ENCODE measurements at places on chromosomes 5 and 9.

DNA sequence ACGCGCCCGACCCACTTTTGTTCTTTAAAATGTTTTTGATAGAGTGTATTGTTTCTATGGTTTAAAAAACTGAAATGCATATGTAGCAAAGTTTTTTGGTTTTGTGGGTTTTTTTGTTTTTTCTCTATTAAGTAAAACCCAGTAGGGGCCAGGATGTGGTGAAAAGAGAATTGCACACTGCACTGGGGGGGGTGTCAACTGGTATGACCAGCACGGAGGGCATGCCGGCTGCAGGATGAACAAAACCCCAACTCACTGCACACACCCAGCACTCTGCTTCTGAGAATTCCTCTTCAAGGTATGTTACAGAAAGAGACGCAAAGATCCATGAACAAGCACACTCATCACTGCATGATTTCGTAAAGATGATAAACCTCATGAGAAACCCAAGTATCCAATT, 75.0 kb downstream of the STK10 start:
- DNase-seq = no peak

GRCh38 chr9:137302449-137303150, 529 bp upstream of the NRARP start:
- DNase-seq = no peak

- DNase-seq = no peak
These were observed 99.9 kb downstream of the ANKRD18B start for GRCh38 chr9:33623658-33624586.

GRCh38 chr5:151051066-151051930, 29.5 kb downstream of the TNIP1 start:
- DNase-seq = peak; percentile 77

GRCh38 chr9:123680352-123680751, 249.6 kb downstream of the DENND1A start:
- no peak for DNase-seq

DNA sequence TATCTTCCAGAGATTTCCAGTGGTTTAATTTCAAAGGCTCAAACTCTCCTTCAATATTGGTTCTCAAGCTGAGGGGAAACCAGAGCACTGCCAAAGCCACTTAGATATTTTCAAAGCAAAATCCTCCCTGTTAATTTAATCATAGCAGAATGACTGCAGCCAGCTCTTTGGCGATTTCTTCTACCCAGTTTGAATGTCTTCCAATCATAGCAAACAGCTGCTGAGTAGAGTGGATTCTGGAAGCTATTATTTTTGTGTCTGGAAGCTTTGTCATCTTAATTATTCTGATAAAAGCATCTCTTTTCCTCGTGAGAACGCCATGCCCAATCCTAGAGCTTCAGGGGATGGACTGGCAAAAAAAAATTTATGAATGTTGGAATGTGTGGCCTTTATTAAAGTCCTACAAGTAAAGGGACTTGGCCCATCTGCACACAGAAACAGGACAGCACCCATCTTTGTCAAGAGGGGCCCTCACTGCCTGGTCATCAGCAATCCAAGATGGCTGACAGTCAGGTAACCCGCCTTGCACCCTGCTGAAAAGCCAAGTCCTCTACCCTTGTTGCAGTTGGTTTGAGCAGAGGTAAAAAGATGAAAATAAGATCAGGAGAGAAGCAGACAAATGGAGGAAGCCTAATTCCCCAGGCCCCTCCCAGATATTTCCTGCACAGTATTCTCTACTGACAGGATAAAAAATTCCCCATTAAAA, 125.1 kb downstream of the SUSD1 start:
- DNase-seq = no peak

DNA sequence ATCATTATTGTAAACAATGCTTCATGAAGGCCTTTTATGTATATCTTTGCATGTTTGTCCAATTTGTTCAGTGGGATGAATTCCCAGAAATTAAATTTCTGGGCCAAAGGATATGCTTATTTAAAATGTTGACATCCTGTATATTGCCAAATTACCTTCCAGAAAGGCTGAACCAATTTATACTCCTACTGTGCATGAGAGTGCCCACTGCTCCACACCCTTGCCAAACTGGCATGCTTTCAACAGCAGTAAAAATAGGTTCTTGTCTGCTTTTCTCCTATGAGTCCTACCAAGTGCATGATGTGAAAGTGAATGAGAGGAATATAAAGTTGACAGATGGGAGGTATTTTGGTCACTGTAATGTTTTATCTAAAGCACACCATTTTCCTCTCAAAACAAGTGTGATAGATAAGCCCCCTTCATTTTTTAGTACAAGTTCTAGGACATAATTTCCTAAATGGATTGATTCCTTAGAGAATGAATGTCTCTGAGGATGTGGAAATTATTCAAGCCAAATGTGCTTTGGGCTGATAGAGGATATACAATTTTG, 70.5 kb upstream of the ERBIN start:
- no peak for DNase-seq

DNA sequence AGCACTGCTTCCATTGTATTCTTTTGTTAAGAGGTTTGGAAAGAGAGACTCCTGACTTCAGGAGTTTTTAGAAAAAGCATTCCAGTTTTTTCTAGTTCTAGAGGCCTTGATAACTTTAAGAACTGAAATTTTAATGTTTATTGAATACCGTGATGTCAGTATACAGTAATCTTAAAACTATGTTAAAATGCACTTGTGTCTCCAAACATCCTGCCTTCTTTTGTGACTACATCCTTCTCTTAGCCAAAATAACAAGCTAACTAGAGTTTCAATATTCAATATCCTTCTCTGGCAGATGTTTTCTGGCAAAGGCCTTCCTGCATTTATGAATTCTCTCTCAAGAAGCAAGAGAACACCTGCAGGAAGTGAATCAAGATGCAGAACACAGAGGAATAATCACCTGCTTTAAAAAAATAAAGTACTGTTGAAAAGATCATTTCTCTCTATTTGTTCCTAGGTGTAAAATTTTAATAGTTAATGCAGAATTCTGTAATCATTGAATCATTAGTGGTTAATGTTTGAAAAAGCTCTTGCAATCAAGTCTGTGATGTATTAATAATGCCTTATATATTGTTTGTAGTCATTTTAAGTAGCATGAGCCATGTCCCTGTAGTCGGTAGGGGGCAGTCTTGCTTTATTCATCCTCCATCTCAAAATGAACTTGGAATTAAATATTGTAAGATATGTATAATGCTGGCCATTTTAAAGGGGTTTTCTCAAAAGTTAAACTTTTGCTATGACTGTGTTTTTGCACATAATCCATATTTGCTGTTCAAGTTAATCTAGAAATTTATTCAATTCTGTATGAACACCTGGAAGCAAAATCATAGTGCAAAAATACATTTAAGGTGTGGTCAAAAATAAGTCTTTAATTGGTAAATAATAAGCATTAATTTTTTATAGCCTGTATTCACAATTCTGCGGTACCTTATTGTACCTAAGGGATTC, 43.1 kb downstream of the NDFIP1 start:
- no peak for DNase-seq

DNA sequence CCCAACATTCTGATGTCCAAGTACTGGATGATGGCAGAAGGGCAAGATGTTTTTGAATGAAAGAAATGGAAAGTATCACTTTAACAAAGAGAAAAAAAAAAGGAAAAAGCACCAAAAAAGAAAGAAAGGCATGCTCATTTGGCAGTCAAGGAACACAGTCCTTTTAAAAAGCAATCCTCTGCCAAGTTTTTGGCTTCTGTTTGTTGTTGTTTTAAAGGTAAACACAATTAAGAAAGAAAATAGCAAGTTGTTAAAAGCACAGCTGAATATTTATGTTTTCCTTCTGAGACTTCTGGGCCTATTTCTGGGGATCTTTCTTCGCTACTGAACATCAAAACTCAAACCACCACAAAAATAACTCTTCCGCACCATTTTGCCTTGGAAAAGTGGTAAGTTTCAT, 162.1 kb downstream of the TRPM3 start:
- DNase-seq = no peak

DNA sequence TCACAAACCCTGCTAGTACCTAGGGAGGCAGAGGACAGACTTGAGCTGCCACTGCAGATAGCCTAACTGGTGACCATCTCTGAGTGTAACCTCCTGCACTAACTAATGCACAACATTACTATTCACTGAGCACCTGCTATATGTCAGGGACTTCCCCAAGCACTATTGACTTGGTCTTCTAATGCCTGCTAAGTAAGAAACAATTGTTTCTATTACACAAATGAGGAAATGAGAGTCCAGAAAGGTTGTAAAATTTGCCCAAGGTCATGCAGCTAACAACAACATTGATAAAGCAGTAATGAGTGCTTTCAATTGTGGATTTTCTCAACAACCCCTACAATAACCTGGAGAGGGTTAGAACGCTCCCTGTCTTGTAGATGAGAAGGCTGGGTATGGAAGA, 183.7 kb downstream of the ZNF462 start:
- DNase-seq = no peak

- DNase-seq = no peak
These were observed 8.0 kb downstream of the DIPK1B start for GRCh38 chr9:136720251-136720897.

DNA sequence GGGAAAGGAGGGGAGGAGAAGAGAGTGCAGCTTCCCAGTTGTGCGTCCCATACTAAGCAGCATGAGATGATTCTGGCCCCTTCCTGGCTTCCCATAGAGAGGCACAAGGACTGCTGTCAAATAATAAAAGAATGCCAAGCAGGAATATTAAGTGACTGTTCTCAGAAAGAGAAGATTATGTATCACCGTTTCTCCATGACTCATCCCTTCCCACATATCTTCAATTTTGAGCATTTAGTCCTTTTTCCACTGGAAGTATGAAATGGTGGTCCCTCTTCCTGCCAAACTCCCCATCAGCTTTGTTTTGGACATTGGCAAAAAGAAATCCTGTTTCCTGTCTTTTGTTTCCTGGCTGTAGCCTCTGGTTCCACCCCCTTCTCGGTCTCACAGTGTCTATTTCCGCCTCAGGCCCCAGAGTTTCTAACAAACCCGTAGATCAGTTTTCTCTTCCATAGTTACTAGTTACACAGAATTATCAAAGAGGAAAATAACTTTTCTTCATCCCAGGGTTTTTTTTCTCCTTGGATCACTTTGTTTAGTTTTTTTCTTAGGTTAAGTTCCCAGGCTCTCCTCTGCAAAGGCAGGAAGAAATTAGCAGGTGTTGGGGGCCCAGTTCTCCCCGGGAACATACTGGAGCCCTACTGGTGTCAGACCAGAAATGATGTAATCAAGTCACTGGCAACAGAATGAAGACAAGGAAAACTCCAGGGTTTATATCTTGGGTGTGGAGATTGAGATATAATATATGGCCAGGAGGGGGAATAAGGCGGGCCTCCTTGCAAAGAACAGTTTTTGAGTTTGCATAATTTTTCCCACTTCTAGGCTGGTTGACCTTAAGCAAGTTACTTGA, 26.4 kb upstream of the ARHGAP26 start:
- DNase-seq = no peak

- DNase-seq = no peak
These were observed 43.5 kb downstream of the PKD2L2 start for GRCh38 chr5:137932800-137933199.

GRCh38 chr9:87305151-87305550, 192.5 kb upstream of the DAPK1 start:
- no peak for DNase-seq

- no peak for DNase-seq
These were observed 1.3 kb downstream of the ARSB start for GRCh38 chr5:78983601-78984438.

DNA sequence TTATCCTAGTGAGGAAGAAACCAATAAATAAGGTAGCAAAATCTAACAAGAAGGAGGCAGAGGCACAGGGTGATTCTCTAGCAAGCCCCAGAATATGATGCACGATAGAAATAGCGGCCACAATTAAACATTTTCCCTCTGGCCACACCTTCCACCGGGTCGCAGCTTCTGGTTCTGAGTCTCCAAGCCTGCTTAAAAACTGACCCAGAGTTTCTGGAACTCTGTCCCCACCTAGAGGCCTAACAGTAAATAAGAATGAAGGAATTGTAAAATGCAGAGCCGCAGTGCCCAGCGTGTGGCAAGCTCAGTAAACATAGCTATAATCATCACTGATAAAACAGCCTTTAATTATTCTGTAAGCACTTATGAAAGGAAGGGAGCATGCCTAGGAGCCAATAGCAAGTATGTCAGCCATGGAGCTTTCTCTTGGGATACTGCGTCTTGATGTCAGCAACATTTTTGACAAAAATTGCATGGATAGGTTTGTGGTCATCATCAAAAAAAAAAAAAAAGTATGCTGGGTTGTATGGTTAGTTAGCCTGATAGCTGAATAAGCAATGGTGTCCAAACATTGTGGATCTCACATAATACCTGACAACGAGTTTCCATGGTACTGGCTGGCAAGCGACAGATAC, 465.5 kb downstream of the DNAH5 start:
- DNase-seq = no peak

DNA sequence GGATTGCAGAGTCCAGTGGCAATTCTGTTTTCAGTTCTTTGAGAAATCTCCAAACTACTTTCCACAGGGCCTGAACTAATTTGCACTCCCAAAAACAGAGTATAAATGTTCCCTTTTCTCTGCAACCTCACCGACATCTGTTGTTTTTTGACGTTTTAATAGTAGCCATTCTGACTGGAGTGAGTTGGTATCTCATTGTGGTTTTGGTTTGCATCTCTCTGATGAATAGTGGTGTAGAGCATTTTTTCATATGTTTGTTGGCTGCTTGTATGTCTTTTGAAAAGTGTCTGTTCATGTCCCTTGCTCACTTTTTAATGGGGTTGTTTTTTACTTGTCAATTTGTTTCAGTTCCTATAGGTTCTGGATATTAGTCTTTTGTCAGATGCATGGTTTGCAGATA, 72.6 kb downstream of the PALM2AKAP2 start:
- no peak for DNase-seq

DNA sequence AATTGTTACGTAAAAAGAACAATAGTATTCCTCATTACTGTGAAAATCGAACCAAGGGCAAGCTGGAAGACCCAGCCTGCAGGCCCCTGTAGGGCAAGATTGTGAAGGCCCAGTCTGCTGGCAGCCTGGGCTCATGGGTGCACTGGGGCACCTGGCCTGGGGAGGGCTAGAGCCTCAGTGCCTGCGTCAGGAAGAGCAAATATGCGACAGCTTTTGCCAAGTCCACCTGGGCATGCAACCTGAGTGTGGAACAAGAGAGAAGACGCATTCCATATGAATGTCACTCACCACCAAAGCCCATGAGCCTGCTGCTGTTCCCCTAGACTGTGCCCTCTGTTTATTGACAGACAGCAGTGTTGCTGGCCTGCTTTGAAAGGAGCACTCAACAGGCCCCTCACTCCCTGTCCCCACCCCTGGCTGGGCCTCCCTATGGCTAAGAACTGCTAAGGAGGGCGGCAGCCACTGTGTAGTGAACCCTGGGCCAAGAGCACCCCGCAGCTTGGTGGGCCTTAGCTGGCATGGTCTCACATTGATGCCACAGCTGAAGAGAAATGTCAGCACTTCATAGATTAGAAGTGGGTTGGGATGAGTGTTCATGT, 28.2 kb downstream of the PSD2 start:
- no peak for DNase-seq

GRCh38 chr5:66666778-66667177, 70.6 kb downstream of the MAST4 start:
- DNase-seq = no peak
